ENCODE measurements at places on chromosomes 1 and 21. TPM values are rescaled to one million over a fixed set of nuclear protein-coding genes. Genes with fewer than 3 reads are reported as not detected.

- DNase-seq, result peak; percentile 53
Observed at GRCh38 chr1:160575112-160575664, 4.1 kb downstream of the CD84 start.

- peak; percentile 84 for DNase-seq
Observed at GRCh38 chr1:156927215-156928042, 7.0 kb downstream of the LRRC71 start.

- no peak for DNase-seq
Observed at GRCh38 chr1:109501644-109502363, 7.7 kb downstream of the AMIGO1 start.

Gene IBA57
- 10.8 TPM for total RNA-seq

DNA sequence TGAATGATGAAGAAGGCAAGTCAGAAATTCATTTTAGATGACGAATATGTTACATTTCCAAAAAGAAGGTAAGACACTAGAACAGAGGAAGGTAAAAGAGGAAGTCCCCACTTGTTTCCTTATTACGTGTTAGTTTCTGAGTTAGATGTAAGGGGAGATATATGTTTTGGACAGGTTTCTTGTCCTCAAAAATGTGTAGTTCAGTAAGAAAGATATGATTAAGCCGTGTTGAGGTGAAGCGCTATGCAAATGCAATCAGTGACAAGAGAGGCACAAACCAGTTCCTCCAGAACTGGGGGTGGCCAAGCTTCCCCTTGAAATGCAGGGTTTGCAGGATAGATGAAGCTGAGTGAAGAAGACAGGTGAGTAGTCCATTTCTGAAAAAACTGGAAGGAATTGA, 293.3 kb upstream of the RUNX1 start:
- DNase-seq, result no peak

- no peak for DNase-seq
Observed at GRCh38 chr1:115179397-115180079, 90.2 kb upstream of the TSPAN2 start.

Gene ASCL5
- not detected for total RNA-seq

GRCh38 chr1:108851567-108851966, 5.3 kb downstream of the AKNAD1 start:
- no peak for DNase-seq

DNA sequence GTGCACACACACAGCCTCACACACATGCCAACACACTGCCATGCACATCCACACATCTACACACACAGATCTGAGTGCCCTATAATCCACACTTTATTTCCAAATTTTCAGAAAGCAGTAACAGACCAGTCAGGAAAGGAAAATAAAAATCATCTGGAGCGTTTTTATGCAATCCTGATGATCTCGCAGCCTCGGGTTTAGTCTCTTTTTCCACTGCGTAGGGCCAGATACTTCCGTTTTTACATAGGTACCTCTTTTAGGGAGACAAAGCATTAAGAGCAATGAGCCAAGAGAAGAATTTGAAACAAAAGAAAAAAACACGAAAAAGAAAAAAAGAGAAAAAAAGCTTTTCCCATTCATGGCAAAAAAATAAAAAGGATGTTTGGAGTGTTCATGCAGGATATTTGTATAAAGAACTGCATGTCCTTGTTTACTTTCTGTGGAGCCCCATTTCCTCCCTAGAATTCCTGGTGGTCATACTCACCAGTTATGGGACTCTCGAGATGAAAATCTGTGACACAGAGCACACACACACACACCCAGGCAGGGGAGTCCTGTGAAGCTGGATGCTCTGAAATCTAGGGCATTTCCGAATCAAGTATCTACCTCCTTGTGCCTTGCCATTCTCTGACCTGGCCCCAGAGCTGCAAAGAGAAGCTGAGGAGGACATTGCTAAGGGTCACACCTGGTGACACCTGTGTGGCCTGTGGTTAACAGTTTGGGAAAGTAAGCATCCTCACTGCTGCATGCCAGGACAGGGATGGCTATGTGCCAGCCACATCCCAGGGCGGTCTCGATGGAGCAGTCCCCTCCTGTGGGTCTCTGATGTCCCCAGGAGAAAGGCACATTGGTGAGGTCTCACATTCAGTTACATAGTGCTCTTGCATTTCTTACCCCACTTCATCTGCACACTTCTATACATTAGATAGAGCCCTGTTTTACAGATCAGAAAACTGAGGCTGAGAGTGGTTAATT, 83.6 kb downstream of the RUNX1 start:
- no peak for DNase-seq

DNA sequence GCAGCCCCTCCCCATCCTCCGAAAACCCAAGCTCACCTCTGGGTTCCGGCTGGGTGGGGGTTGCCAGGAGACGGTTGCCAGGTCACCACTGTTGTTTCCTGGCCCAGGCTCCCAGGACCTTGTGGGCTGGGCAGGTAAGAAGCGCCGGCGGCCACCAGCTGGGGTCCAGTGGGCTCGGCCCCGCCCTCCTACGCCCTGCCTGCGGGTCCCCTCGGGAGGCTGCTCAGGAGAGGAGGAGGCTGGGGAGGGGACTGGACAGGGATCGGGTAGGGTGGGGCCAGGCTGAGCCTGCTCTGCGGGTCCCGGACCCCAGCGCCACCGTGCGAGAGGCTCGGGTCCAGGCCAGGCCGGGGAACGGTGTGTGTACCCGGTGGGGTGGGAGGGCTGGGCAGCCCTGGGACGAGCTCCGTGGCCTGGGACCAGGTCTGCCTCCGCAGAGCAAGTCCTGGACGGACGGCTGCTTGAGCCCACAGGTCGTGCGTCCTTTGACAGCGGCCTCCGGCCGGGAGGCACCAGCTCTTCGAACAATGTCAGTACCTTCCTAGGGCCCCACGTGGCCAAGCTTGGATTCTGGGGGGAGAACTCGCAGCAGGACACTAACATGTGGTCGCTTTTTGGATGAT, at the start of gene TTLL10:
Gene TTLL10, plus strand, starts transcription at position 88 of the 623 bp plus-strand sequence. CDS start 5,336 bp downstream, outside the sequence.
- DNase-seq, result peak; percentile 65

- no peak for DNase-seq
Observed at GRCh38 chr1:111720274-111720976, 18.8 kb downstream of the INKA2 start.

DNA sequence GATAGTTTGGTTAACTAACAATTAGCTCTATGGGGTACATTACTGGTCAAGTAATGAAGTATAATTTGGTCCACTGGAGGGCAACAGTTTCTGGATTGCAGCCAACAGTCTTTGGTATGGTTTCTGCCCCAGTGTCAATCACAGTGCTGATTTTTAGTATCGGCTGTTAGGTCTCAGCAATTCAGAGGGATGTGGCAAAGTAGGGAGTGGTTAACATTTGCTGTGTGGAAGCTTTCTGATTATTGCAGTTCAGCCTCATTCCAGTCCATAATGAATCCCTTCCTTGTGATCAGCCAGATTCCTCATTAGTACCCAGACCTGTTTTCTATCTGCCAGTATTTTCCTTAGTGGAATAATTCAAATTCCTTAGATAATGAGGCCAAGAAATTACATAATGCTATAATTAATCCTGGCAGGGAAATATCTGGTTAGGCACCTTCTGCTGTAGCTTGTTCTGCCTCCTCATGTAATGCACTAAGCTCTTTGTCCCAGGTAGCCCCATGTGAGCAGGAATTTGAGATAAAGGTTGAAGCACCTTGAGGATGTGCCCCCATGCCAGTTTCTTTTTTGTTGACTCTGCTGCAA, 14.0 kb downstream of the F3 start:
- DNase-seq, result no peak

Gene OR2M3
- total RNA-seq, result 0.27 TPM

DNA sequence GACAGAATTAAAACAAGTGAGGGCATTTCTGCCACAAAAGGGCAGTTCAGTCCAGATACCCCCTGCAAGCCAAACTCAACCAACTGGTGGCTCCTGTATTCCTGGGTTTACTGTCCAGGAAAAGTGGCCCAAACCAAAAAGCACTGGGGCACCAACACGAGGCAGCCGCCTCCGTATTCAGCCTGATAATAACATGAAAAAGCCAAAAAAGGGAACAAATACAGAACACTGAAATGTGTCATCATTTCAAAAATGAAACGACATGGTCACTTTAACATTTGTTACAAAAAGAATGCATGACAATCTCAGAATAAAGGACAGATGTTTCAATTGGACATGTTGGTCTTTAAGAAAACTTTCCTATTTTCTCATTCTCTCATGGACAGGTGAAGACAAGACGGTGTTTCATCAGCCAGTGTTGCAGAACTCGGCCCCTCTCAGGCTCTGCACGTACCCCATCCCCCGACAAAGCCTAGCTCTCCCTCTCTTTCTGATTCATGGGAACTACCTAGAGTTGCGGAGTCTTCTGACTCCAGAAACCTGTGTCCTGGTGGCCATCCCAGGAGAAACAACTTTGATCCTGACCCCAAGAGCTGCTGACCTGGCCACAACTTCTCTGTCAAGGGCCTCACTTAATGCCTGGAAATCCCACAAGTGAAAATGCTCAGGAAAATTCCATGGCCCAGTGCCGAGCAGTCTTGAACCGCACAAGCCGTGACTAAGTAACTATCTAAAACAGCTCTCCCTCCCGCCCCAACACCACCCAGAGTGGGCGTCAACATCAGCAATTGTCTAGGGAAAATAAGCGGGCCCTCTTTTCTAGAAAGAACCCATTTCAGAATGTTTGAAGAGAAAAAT, 27.1 kb downstream of the ZBTB17 start:
- DNase-seq, result no peak

GRCh38 chr1:109083923-109084322, 6.6 kb upstream of the TMEM167B start:
- DNase-seq, result no peak

Gene LEFTY2
- total RNA-seq, result 0.27 TPM

- DNase-seq, result no peak
Observed at GRCh38 chr1:201742476-201742875, 86.5 kb upstream of the IPO9 start.

DNA sequence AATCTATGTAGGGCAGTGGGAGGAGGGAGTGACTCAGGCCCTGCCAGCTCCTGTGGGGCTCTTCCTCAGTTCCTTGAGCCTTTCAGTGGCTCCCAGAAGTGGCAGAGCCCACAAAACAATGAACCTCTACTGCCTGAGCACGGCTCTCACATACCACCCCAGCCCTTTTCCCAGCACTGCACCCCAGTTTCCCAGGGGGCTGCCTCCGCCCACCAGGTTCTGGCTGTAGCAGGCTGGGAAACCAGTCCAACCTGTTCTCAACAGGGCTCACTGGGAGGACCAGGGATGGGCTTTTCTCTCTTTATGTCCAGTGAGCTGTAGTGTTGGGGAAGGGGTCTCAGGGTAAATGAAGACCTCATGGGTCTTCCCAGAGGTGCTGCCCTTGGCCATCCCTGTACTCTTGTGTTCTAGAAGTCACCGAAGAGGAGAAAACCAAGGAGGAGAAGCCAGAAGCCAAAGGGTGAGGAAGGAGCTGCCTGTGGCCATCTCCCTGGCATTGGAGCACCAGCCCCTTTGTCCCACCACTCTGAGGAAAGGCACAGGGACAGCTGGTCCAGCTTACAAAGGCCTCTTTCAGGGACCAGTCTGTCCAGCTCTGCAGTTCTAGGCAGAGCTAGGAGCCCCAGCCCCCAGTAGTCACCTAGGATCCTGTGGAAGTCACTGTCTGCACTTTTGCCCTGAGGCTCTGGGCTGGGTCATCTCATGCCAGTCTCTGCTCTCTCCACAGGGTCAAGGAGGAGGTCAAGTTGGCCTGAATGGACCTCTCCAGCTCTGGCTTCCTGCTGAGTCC, 3.5 kb downstream of the MARCKSL1 start:
- DNase-seq, result no peak

DNA sequence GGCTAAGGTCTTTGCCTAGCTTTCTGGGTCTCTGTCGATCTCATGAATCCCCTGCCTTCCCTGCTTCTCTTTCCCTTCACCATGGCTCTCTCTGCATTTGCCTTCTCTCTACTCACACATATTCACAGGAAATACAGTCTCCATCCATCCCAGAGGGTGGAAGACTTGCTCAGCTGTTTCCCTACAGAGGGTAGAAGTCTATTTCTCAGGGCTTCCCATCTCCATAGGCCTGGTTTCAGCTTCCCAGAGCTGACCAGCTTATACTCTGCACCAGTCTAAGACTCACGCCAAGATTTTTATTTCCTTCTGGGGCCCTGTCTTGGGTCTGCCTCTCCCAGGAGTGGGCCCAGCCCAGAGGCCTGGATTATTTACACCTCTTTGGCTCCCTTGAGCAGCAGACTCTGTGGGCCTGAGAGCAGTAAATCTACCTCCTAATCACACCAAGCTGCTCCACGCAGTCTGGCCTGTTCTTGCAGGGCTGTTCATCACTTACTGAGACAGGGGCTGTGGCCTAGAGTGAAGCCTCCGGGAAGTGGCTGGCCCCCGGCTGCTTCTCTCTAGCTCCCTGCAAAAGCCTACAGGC, 102.5 kb downstream of the PLXNA2 start:
- no peak for DNase-seq

- no peak for DNase-seq
Observed at GRCh38 chr1:185016880-185017279, 28.5 kb upstream of the RNF2 start.

DNA sequence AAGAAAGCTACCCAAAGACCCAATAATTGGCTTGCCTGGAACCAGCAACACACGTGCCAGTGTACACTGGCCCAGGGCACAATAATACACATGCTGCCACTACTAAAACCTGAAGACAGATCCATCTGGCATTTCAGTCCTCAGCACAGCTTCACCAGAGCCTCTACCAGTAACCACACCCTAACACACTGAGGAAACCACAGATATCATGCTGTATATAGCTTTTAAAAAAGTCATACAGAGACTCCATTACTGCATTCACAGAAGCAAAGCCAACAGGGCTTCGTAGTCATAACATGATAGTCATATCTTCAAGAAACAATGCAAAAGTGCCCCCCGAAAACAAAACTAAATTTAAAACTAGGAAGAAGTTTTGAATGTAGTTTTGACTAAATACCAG, 40.6 kb upstream of the NEGR1 start:
- no peak for DNase-seq

Gene PWP2
- 7.8 TPM for total RNA-seq

- no peak for DNase-seq
Observed at GRCh38 chr1:223849352-223850254, 3.9 kb upstream of the TP53BP2 start.

GRCh38 chr1:16205891-16206546, 6.4 kb downstream of the ARHGEF19 start:
- no peak for DNase-seq

Gene KRTAP12-2
- total RNA-seq, result under 0.01 TPM

- DNase-seq, result no peak
Observed at GRCh38 chr1:185701650-185702049, 32.5 kb upstream of the HMCN1 start.

GRCh38 chr1:30847358-30847972, 61.1 kb downstream of the SDC3 start:
- no peak for DNase-seq

Gene DCDC2B
- total RNA-seq, result under 0.01 TPM

Gene SPRR1B
- total RNA-seq, result not detected

GRCh38 chr1:178237121-178237520, 143.2 kb downstream of the RASAL2 start:
- DNase-seq, result no peak

GRCh38 chr1:91798740-91799139, 87.2 kb downstream of the TGFBR3 start:
- DNase-seq, result no peak

GRCh38 chr1:75996196-75996595, 64.0 kb upstream of the ASB17 start:
- DNase-seq, result no peak

DNA sequence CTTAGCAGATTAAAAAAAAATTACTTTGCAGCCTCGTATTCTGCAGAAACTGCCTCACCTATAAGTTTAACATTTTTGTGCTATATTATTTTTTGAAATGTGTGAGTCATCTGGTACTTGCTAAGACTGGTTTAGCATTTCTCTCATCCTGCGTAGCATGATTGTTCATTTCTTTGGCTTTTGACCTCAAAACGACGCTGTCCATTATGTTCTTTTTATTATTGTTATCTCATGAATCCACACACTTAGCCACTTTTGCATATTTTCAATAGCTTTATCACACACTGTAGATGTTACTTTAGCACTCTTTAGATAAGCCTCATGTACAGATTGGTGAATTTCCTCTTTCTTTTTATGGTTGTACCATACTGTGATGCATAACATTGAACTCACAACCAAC, 1004.9 kb upstream of the NCAM2 start:
- no peak for DNase-seq
